ENCODE measurements at places on chromosomes 11 and 22. TPM values are rescaled to one million over a fixed set of nuclear protein-coding genes. Genes with fewer than 3 reads are reported as not detected.

The BLID gene
- not detected for total RNA-seq

The MN1 gene
- total RNA-seq, result 3.0 TPM

The C11orf87 gene
- 0.03 TPM for total RNA-seq

The APOBEC3G gene
- total RNA-seq, result not detected

The FBXO7 gene
- total RNA-seq, result 74.9 TPM

The VPREB1 gene
- not detected for total RNA-seq

The DNAJB13 gene
- not detected for total RNA-seq

The CYP2D6 gene
- 0.54 TPM for total RNA-seq

The GSC2 gene
- total RNA-seq, result not detected

The SCARF2 gene
- 0.89 TPM for total RNA-seq

The SLC22A12 gene
- total RNA-seq, result not detected

The ANKK1 gene
- 0.12 TPM for total RNA-seq

The FAM181B gene
- 0.05 TPM for total RNA-seq

The ZNF70 gene
- total RNA-seq, result 1.2 TPM

The OR8A1 gene
- total RNA-seq, result not detected

The ZPR1 gene
- total RNA-seq, result 62.1 TPM

The ZNF202 gene
- 9.3 TPM for total RNA-seq

The PIWIL4 gene
- 0.19 TPM for total RNA-seq

The OLFML1 gene
- total RNA-seq, result not detected

The PCNX3 gene
- 41.2 TPM for total RNA-seq

The MAPK8IP1 gene
- 5.8 TPM for total RNA-seq

The GLYAT gene
- not detected for total RNA-seq

The ACRV1 gene
- not detected for total RNA-seq

The GPR83 gene
- 0.06 TPM for total RNA-seq

The TPBGL gene
- total RNA-seq, result 0.35 TPM

The GLYATL1 gene
- not detected for total RNA-seq

The USP35 gene
- 7.6 TPM for total RNA-seq

The CCDC87 gene
- 0.89 TPM for total RNA-seq

The MIEF1 gene
- total RNA-seq, result 27.3 TPM

The RFPL2 gene
- total RNA-seq, result 0.30 TPM

The WNT11 gene
- total RNA-seq, result 1.3 TPM

The ZNRD2 gene
- total RNA-seq, result 80.9 TPM

The HBB gene
- not detected for total RNA-seq

The MAJIN gene
- 0.10 TPM for total RNA-seq

The CHEK1 gene
- 32.2 TPM for total RNA-seq

The SDHAF2 gene
- total RNA-seq, result 49.7 TPM

The GPHA2 gene
- total RNA-seq, result not detected

The APOL5 gene
- not detected for total RNA-seq

The LRRC4C gene
- total RNA-seq, result not detected

The TMEM80 gene
- total RNA-seq, result 10.2 TPM

The CDCA5 gene
- total RNA-seq, result 74.6 TPM

The DGCR6 gene
- 0.55 TPM for total RNA-seq

The MS4A3 gene
- total RNA-seq, result not detected

The KRTAP5-11 gene
- not detected for total RNA-seq

The OR8D1 gene
- total RNA-seq, result not detected

The MRPL11 gene
- 82.6 TPM for total RNA-seq

The DESI1 gene
- 15.4 TPM for total RNA-seq

The ELMOD1 gene
- 0.39 TPM for total RNA-seq

The PANX2 gene
- total RNA-seq, result 7.7 TPM

The MMP8 gene
- not detected for total RNA-seq

The DUSP18 gene
- total RNA-seq, result 4.6 TPM

The AMOTL1 gene
- total RNA-seq, result 11.0 TPM

The OR52H1 gene
- total RNA-seq, result not detected

The TRIM48 gene
- not detected for total RNA-seq

The GAL gene
- 19.3 TPM for total RNA-seq
